NCI-H526 (cell line): ENCODE measurements at places on chromosomes 2 and 18.
A peak's percentile ranks its signal among the peaks of the same experiment; 100 is the strongest.

DNA sequence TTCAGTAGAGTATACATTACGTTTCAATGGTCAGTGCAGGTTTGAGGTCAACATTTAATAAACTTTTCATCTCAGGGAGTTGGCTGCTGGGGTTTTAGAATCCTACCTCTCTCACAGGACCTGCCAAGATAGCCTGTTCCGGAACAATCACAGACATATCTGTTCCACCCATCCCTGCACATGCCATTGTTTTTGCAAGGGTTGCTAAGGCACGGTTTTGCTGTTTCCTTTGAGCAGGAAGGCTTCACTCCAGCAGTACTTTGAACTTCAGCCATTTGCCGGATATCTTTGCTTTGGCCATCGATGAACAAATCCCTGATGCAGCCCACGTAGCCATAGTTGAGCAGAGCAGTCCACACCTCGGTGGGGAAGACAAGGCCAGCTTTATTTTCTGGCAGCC lies 493.8 kb downstream of the NRXN1 start:
- no peak for DNase-seq

GRCh38 chr2:174063492-174064092 lies 98.4 kb upstream of the SP3 start:
- DNase-seq, result no peak

GRCh38 chr2:70084973-70085710 lies 2.1 kb upstream of the PCBP1 start:
- peak; percentile 88 for DNase-seq

DNA sequence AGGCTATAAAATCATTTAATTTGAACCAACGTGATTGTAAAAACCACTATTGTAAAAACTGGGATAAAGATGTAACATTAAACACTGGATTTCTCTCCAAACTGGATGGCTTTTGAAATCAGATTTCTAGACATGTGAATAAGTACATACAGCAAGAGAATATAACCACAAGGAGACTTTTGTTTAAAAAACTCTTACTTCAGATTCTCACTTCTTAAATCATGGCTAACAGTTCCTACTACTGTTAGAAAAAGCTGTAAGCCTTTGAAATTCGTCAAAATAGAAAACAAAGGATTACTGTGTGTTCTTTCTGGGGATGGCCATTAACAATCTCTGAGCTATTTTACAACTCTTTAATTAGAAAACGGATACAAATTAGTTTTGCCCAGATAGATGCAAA lies 39.4 kb upstream of the SH3BP4 start:
- DNase-seq, result no peak

DNA sequence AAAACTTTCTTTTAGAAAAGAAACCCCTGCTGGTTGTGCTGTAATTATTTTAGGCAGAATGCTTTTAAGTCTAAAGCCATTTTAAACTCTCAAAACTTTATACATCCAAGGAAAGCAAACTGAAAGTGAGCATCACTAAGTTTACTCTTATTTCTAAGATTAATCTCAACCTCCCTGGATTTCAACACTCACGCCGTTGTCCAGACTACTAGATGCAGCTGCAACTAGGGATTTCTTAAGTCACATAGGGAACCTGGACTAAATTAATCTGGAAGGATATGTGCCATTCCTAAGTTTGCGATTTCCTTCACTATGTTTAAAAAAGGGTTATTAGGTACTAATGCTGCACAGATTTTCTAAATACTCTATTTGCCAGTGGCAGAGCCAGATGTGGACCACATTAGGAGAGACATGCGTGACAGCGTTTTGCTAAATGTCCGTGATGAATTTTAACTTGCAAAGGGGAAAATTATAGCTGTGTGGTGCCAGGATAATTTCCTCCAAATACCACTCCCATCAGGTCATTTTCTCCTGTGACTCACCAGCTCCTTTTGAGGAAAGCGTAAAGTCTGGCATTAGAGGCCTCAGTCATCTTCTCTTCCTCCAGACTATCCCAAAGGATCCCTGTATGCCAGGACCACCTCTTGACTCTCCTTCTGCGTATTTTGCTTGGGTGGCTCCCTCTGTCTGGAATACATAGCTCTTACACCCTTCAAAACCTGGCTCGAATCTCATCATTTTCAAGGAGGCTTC lies 143.7 kb downstream of the ATL2 start:
- DNase-seq, result no peak

- DNase-seq, result no peak
Observed at GRCh38 chr2:207334624-207335371, 169.1 kb upstream of the KLF7 start.
